ENCODE measurements at places on chromosomes 11 and 22. TPM values are rescaled to one million over a fixed set of nuclear protein-coding genes. Genes with fewer than 3 reads are reported as not detected.

DNA sequence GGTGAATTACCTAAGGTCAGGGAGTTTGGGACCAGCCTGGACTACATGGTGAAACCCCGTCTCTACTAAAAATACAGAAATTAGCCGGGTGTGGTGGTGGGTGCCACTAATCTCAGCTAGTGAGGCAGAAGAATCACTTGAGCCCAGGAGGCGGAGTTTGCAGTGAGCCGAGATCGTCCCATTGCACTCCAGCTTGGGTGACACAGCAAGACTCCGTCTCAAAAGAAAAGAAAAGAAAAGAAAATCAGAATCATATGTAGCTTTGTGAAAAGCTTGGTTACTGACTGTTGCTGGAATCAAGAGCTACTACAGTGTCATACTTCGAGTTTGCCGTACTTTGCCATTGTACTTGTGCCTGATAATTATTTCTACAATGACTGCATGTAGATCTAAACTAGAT is 4.2 kb upstream of the TMEM135 start:
- DNase-seq = no peak

Gene MS4A1
- total RNA-seq = not detected

- no peak for DNase-seq
Measured at GRCh38 chr11:92894197-92894596, 75.3 kb upstream of the MTNR1B start.

DNA sequence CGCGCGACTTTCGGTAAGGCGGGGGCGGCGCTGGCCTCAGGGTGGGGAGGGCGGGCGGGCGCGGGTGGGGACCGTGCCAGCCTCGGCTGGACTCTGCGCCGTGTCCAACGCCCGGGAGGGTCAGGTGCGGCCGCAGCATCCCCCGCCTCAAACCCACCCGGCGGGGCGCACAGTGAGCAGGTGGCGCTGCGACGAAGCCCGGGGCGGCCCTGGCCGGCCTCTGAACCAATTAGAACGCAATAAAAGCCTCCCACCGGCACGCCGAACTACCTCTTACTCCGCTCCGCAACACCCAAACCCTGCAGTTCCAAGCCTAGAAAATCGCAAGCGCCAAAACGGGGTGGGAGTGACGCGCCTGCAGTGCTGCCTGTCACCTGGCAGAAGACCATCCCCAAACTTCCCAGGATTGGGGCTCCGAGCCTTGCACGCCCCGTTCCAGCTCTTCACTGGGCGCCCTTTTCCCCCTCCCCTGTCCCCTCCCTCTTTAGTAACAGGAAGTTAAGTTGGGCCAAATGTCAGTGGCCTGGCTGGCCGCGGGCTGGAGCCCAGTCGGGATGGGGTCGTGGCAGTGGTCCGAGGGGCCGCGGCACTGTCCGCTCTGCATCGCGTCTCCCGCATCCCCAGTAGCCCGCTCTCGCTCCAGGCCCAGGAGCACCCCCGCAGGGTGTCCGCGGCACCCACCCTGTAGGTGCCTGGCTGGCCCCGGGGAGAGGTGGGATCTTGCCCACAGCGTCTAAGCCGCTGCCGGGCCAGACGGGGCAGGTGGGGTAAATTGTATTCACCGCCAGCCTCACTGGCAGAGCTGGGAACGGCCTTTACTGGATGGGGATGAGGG is 541 bp downstream of the MICAL2 start:
- no peak for DNase-seq

DNA sequence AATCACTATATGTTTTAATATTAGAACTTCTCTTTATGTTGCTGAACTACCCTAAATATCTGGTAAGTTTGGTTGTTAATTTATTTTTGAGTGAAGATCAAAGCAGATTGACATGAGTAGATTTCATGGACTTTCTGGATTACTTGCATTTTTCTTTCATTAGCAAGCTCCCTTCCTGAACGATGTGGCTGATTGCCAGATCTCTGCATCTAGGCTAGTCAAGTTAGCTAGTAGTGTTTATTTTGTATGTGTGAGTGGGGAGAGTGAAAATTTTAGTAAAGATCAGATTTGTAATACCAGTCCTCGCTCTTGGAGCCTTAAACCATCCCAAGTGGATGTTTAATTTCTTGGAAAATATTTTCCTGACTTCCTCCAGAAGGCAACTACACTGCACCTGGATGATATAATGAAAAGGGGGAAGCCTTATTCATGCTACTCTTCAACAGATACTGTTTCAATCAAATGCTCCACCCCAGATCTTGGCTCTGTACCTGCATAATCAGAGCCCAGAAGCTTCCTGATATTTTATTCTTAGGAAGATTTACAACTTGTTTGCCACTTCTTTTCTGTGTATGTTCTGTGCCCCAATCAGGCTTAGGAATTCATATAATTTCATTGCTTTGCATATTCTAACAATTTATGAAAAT is 143.2 kb upstream of the GRIA4 start:
- DNase-seq = peak; percentile 52

- DNase-seq = peak; percentile 70
Measured at GRCh38 chr11:4072668-4073285, 21.8 kb upstream of the RRM1 start.

GRCh38 chr11:103035791-103036434 is 56.0 kb downstream of the DCUN1D5 start:
- peak; percentile 88 for DNase-seq

GRCh38 chr11:32033491-32033890 is 57.4 kb upstream of the RCN1 start:
- no peak for DNase-seq

DNA sequence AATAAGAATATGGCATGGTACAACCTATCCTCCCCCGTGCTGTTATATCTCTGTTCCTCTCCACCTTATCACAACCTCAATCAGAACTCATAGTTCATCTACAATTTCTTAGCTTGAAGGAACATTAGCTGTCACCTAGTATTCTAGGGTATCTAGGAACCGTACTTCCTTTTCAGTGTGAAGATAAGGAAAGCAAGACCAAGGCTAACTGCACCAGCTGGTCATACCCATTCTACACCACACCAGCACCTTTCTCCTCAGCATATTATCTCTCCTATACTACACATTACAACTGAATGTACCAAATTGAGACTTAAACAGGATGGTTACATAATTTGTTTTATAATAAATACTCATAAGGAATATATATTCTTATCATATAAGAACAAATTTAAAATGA is 73.1 kb downstream of the ARHGAP32 start:
- no peak for DNase-seq

DNA sequence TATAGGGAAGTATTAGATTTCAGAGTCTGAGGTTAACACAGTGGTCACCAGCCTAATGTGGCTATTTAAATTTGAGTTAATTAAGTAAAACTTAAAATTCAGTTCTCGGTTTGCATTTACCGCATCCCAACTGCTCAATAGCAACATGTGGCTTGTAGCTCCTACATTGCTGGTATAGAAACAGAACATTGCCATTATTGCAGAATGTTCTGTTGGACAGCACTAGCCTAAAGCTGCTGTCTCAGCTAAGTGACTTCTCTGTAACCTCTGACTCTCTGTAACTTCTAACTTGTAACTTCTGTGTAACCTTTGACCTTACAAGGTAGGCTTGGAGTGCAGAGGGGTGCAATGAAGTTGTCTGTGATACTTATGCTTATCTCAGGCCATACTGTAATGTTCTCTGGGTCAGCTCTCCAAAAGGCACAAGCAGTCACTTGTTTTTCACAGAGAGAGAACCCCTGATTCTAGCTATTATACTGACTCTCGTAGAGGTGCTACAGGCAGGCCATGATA is 78.7 kb downstream of the ZNRF3 start:
- DNase-seq = no peak

Gene SERGEF
- total RNA-seq = 29.2 TPM

GRCh38 chr11:7889985-7890384 is 41.1 kb downstream of the OR10A6 start:
- DNase-seq = no peak

Gene OR52E8
- total RNA-seq = not detected

- no peak for DNase-seq
Measured at GRCh38 chr22:50545522-50546325, at the start of gene KLHDC7B. TSS of gene KLHDC7B (plus strand) at chr22:50545899. CDS start at chr22:50546244, 345 bp downstream.

Gene MUC5AC
- total RNA-seq = under 0.01 TPM

Gene KCNK4
- not detected for total RNA-seq

DNA sequence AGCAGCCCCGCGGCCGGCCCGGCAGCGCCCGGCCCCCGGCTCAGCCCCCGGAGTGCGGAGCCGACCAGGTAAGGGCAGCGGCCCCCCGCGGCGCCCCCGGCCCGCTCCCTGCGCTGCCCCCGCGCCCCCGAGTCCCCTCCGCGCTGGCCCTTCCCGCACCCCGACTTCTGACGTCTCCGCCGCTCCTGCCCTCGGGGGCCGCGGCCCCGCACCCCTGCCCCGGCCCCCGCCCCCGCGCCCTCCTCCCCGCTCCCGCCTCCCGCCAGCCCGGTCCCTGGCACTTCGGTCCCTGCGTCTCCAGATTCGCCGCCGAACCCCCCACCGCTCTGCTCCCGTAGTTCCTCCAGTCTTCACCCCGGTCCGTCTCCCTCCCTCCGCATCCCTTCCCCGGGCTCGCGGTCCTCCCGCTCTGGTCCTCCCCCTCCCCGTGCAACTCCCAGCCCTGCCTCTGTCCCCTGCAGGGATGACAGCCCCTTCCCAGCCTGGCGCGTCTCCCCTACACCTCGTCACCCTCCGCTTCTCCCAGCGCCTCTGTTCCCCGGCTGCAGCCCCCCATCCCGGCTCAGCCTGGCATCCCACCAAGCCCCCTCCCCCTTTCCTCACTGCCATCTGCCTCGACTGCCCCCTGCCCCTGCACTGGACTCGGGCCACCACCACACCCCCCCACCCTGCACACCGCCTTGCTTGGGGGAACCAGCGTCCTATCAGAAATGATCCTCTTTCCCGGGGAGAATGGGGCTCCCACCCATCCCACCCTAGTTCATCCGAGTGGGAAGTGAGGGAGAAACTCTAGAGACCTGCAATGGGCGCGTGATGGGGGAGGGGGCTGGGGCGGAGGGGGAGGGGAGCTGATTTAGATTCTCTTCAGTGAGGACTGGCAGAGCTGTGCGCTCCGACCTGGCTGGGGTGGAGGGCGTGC is 531 bp downstream of the GRIK4 start:
- DNase-seq = no peak

Gene IGSF22
- 1.4 TPM for total RNA-seq

GRCh38 chr11:78205256-78205655 is 16.5 kb downstream of the USP35 start:
- DNase-seq = no peak

Gene RPS19BP1
- 55.2 TPM for total RNA-seq

DNA sequence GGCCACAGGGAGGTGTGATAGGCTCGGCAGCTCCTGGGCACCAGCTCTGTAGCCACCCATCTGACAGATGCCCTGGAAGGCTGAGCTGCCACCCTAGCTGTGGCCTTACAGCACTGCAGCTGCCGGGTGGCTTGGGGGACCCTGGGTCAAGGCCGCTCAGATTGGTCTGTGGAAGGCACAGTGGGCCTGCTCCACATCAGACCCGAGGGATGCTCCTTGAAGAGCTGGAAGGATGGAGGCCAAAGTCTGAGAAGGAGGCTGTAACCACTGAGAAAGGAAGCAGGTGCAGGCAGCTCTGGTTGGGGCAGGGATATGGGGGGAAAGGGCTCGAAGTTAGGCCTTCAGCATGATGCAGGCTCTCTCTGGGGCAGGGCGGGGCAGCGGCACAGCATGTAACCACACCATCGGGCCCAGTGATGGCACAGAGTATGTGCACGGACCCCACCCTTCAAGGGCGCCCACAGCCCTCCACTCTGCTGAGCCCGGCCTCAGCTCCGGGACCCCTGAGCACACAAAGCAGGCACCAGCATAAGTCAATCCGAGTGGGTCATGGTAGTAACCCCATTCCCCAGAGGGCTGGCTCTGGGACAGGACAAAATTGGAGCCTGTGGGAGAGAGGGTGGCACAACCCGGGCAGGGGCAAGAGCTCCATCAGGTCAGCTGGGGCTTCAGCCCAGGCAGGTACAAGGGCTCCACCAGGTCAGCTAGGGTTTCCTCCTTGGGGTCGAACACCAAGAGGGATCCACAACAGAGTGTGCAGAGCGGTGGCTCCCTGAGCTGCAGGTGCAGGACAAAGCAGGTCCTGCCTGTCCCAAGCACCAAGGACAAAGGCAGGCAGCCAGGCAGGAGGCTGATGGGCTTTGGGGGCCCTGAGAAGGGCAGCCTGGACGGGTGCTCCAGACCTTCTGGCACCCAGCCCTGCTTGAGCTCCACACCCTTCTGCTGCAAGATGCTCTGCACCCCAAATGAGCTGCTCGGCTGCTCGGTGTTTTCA is 1511.1 kb downstream of the BRD1 start:
- DNase-seq = no peak

- DNase-seq = no peak
Measured at GRCh38 chr11:26014456-26015115, 317.3 kb upstream of the ANO3 start.

DNA sequence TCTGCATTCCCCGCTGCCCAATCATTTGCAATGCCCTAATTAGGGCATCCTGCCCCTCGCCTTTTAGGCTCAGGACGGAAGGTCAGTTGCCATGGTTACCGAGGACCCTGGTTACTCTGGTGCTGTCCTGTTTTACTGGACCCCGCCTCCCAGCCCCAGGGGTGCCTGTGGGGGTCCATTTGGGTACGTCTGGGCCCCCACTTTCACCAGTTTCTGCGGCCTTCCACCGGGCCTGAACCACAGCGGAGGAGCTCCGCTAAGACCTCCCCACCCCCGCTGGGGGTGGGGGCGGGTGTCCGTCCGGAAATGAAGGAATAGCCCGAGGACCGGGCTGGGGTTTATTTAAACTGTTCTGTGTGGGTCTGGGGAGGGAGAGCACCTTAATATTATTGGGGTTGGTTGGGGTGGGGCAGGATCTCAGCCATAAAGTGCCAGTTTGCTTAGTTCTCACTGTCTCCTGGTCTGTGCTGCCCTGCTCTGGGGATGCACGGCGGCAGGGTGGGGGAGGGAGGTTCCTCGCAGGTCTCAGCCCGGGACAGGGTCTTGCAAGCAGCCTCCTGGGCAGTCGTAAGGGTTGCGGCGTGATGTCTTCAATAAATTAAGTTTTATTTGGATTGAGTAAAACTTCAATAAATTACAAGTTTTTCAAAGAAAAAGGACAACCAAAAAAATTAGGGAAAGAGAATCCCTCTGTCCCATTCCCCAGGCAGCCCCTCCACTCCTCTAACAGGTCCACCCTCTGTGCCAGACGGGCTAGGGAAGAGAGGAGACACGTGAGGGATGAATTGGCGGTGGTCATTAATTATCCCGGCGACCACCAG is 5.3 kb downstream of the PHOX2A start:
- no peak for DNase-seq

GRCh38 chr11:130553306-130553705 is 104.9 kb downstream of the ADAMTS15 start:
- DNase-seq = no peak

DNA sequence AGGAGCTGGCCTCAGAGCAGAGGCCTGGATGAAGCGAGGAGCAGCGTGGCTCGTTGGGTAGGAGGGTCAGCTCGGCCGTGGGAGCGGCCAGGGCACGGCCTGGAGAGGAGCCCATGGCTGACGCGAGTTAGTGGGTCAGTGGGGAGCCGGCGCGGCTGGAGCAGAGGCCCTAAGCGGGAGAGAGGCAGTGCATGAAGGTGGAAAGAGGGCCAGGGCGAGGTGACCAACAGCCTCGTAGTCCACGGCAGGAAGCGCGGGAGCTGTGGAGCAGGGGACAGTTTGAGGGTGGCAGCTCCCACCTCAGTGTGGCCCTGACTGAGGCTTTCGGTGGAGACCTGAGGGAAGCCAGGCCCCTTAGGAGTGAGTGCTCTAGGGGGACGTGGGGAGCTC is 24.1 kb downstream of the DCPS start:
- no peak for DNase-seq

- DNase-seq = peak; percentile 58
Measured at GRCh38 chr11:65643971-65644370, 6.1 kb downstream of the SIPA1 start.
